Stimulated activated CD4-positive, alpha-beta T cell treated with anti-CD3 and anti-CD28 coated beads, Interleukin-4, amount 100 ng/mL, for 4 hours (primary cell): ENCODE measurements at places on chromosomes 1 and 21.

DNA sequence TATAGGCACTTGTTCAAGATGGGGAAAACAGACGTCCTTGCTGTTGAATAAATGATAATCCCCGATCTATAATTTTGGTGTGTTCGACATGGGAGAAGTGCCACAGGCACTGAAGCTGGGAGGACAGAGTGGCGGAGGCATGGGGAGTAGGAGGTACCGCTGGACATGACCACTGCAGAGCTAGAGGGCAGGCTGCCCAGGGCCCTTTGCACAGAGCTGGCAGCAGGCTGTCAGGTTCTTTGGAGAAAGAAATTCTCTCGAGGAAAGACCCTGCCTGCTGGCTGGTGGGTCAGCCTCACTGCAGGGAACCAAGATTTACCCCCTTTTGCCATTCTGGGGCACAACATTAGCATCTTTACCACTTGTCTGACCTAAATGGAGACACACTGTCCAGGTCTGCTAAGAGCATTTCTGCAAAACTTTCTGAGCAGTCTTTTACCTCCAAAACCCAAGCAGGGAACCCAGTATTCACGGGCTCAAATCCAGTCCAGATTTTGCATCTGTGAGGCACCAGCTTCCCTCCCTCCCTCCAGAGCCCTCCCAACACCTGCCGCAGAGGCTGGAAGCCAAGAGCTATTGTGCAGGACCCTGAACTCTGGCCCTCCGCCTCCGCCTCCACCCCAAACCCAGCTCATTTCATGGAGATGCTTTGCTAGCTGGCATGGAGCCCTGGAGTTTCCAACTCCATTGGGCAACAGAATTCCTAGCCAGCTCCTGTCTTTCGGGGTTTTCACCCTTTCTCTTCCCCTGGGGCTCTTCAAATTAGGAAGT, 142.3 kb downstream of the PLXNA2 start:
- no peak for DNase-seq

GRCh38 chr1:64470665-64471217, 812 bp downstream of the CACHD1 start:
- peak; percentile 11 for DNase-seq

GRCh38 chr1:173934440-173934839, 17.3 kb upstream of the SERPINC1 start:
- DNase-seq = no peak

- no peak for DNase-seq
Observed at GRCh38 chr1:228142155-228142691, 2.1 kb downstream of the GUK1 start.

GRCh38 chr1:89555550-89555949, 30.9 kb downstream of the LRRC8B start:
- no peak for DNase-seq

GRCh38 chr1:111192074-111192473, 8.4 kb downstream of the DENND2D start:
- no peak for DNase-seq

- DNase-seq = no peak
Observed at GRCh38 chr1:227223171-227223806, 95.0 kb downstream of the CDC42BPA start.

- peak; percentile 18 for DNase-seq
Observed at GRCh38 chr1:86741947-86742572, 37.7 kb downstream of the SH3GLB1 start.
